Stimulated activated CD8-positive, alpha-beta memory T cell treated with anti-CD3 and anti-CD28 coated beads, Interleukin-4, amount 100 ng/mL, for 1 hour (primary cell): ENCODE measurements at places on chromosomes 16 and 17.

DNA sequence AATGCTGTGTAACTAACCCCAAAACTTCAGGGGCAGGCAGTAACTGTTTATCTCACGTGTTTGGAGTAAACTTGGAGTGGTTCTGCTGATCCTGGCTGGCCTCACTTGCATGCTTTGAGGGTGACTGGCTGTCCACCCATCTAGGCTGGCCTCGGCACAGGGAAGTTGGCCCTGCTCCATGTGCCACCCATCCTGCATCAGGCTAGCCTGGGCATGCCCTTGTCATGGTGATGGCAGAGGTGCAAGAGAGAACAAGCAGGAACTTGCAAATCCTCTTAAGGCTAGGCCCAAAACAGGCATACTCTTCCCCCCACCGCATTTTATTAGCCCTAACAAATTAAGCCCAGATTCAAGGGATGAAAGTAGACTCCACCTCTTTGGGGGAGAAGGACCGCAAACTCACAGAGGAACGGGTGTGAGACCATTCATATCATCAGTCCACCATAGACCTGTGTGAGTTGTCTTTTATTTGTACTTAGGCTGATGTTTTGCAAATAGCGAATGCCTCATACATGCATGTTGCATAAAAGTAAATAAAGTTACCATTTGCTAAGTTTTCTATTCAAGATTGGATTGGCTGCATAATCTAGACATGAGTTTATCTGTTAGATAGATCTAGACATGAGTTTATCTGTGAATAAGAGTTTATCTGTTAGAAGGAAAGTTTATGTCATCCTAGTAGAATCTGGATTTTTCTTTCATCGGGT, 221.0 kb downstream of the CCDC182 start:
- no peak for DNase-seq

- no peak for DNase-seq
Observed at GRCh38 chr17:19766016-19766415, 17.9 kb upstream of the ALDH3A1 start.

- no peak for DNase-seq
Observed at GRCh38 chr16:69707920-69708683, 18.3 kb downstream of the NQO1 start.

DNA sequence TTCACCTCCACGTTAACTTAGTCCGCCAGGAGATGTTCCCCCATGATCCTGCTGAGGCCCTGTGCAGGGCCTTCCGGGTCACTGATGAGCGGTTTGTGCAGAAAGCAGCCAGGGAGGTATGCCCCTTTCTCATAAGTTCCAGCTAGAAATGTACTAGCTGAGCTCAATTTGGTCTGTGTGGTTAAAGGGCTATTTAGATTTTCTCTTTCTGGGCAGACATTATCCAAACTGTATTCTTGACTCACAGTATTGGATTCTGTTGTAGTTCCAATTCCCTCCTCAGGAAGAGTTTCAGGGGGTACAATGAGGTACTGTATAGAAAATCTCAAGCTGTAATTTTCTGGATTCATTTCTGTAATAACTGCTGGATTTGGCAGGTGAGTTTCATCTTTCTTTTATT, 137.1 kb downstream of the TRIM37 start:
- no peak for DNase-seq

GRCh38 chr17:76969598-76970172, 101.5 kb downstream of the MGAT5B start:
- no peak for DNase-seq
